ENCODE measurements at places on chromosomes 1 and 21. TPM values are rescaled to one million over a fixed set of nuclear protein-coding genes. Genes with fewer than 3 reads are reported as not detected.

GRCh38 chr1:14993414-14993813, 160.1 kb upstream of the TMEM51 start:
- no peak for DNase-seq
- H3K36me3 ChIP-seq, result no peaks in the 10 kb centered on the region
- no peak overlapping the region for H3K27ac ChIP-seq
- H3K4me3 ChIP-seq, result no peak overlapping the region
- H3K27me3 ChIP-seq, result no peaks in the 10 kb centered on the region
- H3K4me1 ChIP-seq, result peaks cover 13% of the 10 kb centered on the region

GRCh38 chr1:155017041-155017945, 14.7 kb downstream of the ZBTB7B start:
- DNase-seq, result peak; percentile 95
- peaks cover 37% of the 10 kb centered on the region for H3K4me1 ChIP-seq
- H3K4me3 ChIP-seq, result peak overlapping the region; percentile 48
- H3K27me3 ChIP-seq, result no peaks in the 10 kb centered on the region
- H3K27ac ChIP-seq, result peak overlapping the region; percentile 100
- peaks cover 30% of the 10 kb centered on the region for H3K36me3 ChIP-seq

DRAXIN gene
- total RNA-seq, result 0.18 TPM

S100A3 gene
- total RNA-seq, result not detected

FMN2 gene
- total RNA-seq, result 0.87 TPM

DNA sequence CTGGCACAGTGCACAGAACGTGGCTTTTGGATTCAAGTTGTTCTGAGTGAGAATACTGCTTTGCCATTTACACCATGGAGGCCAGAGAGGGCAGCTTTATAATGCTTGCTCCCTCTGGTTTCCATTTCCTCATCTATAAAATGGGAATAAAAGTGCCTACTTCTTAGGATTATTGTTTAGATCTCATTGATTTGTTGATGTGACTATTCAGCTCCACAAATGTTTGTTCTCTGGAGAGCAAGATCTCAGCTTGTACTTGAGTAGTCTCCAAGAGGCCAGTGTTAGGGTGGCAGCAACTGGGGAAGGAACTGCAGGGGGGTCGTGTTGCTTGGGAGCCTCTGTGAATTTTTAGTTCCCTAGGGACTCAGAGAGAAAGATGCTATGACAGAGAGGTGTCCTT, 55.2 kb downstream of the YARS1 start:
- H3K4me3 ChIP-seq, result no peak overlapping the region
- H3K36me3 ChIP-seq, result peaks cover 9% of the 10 kb centered on the region
- peak overlapping the region; percentile 95 for H3K27ac ChIP-seq
- no peaks in the 10 kb centered on the region for H3K27me3 ChIP-seq
- DNase-seq, result no peak
- peaks cover 86% of the 10 kb centered on the region for H3K4me1 ChIP-seq

DNA sequence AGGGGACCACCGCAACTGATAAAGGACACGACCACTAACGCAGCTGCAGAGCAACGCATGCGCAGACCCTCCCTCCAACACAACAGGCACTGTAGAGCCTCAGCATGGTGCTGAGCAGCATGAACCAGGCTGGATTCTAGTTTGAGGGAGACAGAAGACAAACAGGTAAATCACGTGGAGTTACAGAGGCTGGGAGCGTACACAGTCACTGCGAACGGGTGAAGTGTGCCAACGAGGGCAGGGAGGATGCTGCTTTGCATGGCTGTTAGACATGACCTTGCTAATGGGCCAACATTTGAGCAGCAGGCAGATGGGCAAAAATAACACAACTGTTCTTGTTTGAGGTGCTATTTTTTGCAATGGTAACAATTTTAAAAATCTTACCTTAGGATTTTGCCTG, 55.2 kb upstream of the NADK start:
- no peak overlapping the region for H3K4me3 ChIP-seq
- no peak overlapping the region for H3K27ac ChIP-seq
- H3K4me1 ChIP-seq, result peaks cover 30% of the 10 kb centered on the region
- H3K36me3 ChIP-seq, result peaks cover 60% of the 10 kb centered on the region
- DNase-seq, result peak; percentile 18

GRCh38 chr1:222815440-222815765, 564 bp downstream of the DISP1 start:
- no peaks in the 10 kb centered on the region for H3K36me3 ChIP-seq
- peak overlapping the region; percentile 62 for H3K4me3 ChIP-seq
- peak overlapping the region; percentile 92 for H3K27ac ChIP-seq
- peaks cover 48% of the 10 kb centered on the region for H3K4me1 ChIP-seq

CD1E gene
- 0.92 TPM for total RNA-seq

OR6K2 gene
- not detected for total RNA-seq

DNA sequence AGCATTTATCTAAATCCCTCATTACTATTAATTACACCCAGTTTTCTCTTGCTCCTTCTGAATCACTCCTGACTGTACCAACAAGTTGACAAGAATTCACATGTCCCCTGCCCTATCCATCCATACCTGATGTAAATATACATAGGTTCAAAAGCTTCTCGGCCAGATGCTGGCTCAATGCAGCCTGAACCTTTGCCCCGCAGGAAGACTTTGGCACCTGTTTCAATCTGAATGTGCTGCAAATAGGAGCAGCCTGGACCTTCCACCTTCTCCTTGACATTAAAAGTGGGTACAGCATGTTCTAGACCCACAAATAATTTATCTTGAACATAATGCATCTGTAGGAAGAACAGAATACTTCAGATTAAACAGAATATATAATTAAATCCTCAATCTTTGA, 8.7 kb downstream of the KHDC4 start:
- H3K4me3 ChIP-seq, result no peak overlapping the region
- H3K27me3 ChIP-seq, result no peaks in the 10 kb centered on the region
- peaks cover 42% of the 10 kb centered on the region for H3K4me1 ChIP-seq
- no peak for DNase-seq
- no peak overlapping the region for H3K27ac ChIP-seq
- H3K36me3 ChIP-seq, result peaks cover 100% of the 10 kb centered on the region

DNA sequence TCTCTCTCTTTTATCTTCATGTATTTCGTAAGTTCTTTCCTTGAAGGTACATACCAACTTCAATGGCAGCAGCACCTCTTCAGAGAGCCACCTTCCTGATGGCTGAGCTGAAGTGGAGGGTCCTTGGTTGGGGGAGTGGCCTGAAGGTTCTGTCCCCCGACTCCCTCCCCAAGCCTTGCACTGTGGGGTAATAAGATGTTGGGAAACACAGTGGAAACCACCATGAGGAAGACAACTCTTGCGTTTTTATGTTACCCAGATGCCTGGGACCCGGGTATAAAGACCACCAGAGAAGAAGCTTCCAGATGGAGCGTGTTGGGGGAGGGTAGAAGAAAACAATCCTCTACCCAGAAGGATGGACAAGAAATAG, 794 bp downstream of the KRTAP12-3 start:
- no peaks in the 10 kb centered on the region for H3K36me3 ChIP-seq
- H3K27ac ChIP-seq, result no peak overlapping the region
- no peak overlapping the region for H3K4me3 ChIP-seq
- no peaks in the 10 kb centered on the region for H3K4me1 ChIP-seq

DNA sequence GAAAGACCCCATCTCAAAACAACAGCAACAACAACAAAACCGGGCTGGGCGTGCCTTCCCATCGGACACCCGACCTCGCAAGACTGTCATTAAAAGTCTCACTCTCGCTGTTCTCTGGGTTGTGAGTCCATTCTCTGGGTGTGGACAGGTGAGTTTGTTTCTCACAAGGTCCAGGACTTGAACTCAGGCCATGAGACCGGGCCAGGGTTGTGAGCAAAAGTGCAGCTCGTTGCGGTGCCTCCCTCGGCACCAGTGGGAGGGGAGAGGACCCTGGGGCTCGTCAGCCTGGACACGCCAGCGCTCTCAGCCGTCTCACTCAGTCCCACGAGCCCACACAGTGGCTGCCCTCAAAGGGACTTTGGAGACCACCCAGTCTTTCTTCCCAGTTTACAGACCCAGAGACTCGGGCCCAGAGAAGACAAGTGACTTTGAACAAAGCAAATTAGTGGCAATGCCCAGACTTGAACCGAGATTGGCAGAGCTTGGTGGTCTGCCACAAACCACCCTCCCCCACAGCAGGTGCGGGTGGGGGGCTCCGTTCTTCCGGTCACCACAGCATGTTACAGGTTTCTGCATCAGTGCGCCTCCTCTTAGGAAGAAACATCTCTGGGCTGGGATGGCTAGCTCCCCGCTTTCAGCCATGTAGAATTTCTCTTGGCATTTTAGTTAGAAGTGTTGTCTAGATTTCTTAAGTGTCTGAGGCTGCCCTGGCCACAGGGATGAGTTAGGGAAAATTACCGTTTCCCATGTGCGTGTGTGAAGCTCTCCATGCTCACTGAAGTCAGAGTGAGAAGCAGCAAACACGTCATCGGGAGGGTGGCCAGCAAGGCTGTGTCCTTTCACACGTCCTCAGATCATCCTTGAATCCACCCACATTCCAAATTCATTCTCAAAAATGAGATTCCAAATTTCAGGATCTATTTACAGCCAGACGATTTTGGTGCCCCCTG, 28.3 kb downstream of the LRRC3 start:
- H3K27ac ChIP-seq, result no peak overlapping the region
- DNase-seq, result no peak
- no peaks in the 10 kb centered on the region for H3K27me3 ChIP-seq
- H3K4me1 ChIP-seq, result peaks cover 21% of the 10 kb centered on the region
- no peaks in the 10 kb centered on the region for H3K36me3 ChIP-seq

ESRRG gene
- 247 TPM for total RNA-seq
